ENCODE measurements at places on chromosomes 6 and 20. TPM values are rescaled to one million over a fixed set of nuclear protein-coding genes. Genes with fewer than 3 reads are reported as not detected.

DNA sequence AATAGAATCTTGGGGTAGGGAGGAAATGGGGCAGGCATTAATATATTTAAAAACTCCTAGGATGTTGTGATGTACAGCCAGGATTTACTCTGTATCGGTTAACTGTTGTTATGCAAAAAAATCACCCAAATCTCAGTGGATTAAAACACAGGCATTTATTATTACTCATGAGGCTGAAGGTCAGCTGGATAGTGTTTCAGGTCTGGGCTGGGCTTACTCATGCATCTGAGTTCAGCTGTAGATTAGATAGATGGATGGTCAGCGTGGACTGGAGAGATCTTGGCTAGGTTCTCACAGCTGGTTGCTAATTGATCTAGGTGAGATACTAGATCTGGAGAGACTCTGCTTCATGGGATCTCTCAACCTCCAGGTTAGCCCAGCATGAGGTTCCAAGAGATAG lies 131.4 kb downstream of the BTBD3 start:
- no peak for DNase-seq

DNA sequence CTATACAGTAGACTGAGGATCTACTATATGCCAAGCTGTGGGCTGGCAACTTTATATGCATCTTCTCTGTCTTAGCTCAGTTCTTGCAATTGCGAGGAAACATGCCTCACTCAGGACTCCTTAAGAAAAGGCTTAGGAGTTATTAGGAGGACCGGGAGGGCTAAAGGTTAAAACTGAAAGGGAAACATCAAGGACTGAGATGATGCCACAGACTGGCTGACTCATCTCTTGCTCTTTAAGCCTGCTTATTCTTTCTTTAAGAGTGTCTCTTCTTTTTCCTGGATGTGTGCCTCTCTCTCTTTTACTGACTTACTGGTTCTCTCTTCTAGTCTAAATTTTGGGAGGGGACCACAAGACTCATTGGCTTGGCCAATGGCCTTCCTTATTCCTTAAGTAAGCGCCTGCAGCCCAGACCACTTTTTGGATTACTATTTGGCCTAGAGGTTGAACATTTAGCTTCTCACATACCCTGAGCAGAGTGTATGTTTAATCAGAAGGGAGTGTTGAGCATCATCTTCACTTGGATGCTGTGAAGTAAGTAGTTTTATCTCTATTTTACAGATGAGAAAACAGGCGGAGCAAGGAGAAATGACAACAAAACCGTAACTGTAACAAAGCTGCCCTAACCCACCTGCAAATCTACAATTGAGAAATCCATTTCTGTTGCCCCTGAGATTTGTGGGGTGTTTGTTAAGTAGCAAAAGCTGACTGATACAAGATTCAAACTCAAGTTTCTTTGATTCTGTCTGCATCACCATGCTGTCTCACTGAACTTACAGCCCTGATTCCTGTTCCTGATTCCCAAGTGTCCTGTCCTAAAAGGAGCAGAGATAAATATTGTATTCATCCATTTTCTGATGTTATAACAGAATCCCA lies 7.2 kb upstream of the SDC4 start:
- peak; percentile 47 for DNase-seq

GRCh38 chr20:3014179-3014578 lies 29.2 kb upstream of the GNRH2 start:
- DNase-seq: no peak

DNA sequence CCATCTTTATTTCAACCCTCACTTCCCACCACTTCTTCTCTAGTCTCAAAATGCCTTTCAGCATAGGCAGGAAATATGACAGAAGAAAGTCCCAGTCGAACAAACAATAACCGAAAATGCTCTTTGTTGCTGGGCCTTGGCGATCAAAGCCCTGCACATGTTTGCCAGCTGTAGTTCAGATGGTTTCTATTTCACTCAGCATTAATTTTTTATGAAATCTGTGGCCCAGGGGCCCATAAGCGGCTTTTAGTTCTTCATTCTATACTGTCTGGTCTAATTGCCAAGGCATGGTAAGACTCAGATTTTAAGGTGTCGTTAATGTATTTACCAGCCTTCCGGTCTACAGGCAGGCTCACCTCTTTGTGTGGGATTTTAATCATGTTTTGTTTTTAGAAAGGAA lies 10.9 kb upstream of the F13A1 start:
- no peak for DNase-seq

- DNase-seq: no peak
These were observed 107.0 kb downstream of the TNFRSF21 start for GRCh38 chr6:47202644-47203205.

DNA sequence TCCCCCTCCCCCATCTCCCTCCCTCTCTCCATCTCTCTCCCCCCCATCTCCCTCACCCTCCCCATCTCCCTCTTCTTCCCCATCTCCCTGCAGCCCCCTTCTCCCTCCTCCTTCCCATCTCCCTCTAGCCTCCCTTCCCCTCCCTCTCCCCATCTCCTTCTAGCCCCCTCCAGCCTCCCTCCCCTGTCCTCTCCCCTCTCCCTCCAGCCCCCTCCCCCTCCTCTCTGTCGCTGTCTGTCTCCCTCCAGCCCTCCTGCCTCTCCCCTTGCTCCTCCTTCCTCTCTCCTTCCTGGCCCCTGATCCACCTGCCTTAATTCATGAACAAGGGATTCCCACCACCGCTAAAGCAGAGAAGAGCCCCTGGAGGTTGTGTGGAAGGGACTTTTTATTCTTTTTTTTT lies 26.9 kb upstream of the CHMP4B start:
- DNase-seq: no peak

DNA sequence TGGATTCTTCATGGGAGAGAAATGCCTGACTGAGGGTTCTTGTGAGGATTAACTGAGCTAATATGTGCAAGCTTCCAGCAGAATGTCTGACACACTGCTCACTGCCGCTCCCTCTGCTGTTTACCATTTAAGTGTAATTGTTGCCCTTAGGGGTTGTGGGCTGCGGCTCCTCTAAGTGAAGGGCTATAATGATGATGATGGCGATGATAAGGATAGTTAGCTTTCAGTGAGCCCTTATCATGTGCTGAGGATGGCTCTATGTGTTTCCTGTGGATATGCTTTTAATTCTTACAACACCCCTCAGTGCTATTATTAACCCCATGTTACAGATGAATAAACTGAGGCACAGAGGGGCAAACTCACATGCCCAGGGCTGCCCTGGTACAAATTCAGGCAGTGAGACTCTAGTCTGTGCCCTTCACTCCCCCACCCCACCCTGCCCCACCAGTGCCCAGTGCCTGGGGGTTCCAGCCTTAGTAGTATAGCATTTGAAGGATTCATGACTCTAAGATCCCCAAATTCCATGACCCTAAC lies 33.4 kb downstream of the TGM2 start:
- peak; percentile 66 for DNase-seq

DNA sequence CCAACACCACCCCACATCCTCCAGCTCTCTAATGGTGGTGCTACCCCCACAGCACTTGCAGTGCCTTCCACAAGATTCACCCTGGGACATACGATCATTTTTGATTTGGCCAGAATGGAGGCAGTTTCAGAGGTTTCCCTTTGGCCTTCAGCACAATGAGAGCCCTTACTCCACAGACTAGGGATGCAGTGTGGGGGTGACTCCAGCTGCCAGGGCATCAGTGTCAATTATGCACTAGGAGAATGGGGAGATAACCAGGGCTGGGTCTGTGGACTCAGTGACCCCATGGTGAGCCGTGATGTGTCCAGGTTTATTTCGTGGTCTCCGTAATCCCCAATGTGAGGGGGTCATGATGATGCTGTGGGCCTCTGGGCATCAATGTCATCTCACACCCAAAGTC lies 31.5 kb upstream of the MICB start:
- no peak for DNase-seq

- DNase-seq: peak; percentile 57
These were observed 14.2 kb downstream of the ARID1B start for GRCh38 chr6:156791320-156791850.

GRCh38 chr6:141451511-141452353 lies 681.0 kb upstream of the GJE1 start:
- peak; percentile 61 for DNase-seq

GRCh38 chr20:11186301-11187008 lies 512.7 kb upstream of the JAG1 start:
- peak; percentile 89 for DNase-seq

- no peak for DNase-seq
These were observed 47.6 kb downstream of the PPP1R3G start for GRCh38 chr6:5132731-5133130.

DNA sequence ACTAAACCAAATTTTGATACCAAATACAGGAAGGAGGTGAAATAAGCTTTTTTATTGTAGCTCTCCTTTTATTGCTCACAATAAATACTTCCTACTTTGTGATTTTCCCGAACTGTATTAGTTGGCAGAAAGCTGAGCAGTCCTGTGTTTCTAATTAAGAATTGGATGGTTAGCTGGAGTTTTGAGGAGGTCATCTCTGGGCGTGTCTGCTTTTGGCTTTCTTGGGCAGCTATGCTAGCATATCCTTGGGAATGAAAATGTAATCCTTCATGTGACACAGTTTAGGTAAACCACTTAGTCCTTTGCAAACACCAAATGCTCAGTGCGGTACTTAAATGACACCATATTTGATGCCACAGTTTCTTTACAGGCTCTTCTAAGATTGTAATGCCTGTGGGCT lies 67.5 kb downstream of the MTHFD1L start:
- DNase-seq: no peak

- no peak for DNase-seq
These were observed 471.3 kb downstream of the UTRN start for GRCh38 chr6:144756469-144756868.

DNA sequence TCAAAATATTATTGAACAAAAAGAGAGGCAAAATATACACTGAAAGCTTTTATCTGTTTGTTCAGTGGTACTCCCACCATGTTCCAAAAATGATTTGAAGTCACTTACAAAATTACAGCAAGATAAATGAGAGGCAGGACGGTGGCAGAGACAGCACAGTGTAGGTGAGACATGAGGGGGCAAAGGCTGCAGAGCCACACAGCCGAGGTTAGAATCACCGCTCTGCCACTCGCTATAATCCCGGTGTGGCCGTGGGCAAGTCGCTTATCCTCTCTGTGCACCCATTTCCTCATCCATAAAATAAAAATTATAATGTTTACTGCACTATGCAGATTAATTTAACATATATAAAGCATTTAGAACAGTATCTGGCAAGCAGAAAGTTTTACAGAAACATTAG lies 140.1 kb upstream of the BEND6 start:
- DNase-seq: no peak

GRCh38 chr6:159110013-159110412 lies 59.2 kb upstream of the FNDC1 start:
- peak; percentile 56 for DNase-seq

DNA sequence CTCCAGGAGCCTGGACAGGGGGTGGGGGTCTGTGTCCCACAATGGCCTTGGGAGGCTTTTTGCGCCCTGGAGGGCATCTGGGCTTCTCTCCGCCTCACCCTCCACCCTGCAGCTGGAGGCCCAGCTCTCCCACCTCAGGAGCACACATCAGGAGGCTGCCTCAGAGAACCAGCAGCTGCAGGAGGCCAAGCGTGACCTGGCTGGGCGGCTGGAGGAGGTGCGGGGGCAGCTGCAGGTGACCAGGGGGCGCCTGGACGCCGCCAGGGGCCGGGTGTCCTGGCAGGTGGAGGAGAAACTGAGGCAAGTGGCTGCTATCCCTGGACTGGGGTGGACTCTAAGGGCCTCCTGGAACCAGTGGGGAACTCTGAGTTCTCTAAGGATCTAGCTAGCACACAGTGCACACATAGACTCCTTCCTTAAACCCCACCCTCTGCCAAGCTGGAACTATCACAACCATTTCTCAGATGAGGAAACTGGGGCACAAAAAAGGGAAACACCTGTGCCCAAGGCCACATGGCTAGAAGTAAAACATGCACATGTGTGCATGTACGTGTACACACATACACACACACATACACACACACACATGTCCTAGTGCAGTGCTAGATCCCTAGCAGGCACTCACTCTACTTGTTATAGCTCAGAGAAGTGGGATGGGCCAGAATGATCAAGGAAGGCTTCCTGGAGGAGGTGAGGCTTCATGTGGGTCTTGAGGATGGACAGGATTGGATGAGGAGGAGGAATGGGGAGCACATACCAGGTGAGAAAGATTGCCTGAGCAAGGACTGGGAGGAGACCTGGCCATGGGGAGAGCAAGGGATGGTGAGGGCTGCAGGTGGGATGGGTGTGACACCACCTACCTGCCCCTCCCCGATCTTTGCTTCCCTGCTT lies 22.9 kb downstream of the RAB44 start:
- no peak for DNase-seq

DNA sequence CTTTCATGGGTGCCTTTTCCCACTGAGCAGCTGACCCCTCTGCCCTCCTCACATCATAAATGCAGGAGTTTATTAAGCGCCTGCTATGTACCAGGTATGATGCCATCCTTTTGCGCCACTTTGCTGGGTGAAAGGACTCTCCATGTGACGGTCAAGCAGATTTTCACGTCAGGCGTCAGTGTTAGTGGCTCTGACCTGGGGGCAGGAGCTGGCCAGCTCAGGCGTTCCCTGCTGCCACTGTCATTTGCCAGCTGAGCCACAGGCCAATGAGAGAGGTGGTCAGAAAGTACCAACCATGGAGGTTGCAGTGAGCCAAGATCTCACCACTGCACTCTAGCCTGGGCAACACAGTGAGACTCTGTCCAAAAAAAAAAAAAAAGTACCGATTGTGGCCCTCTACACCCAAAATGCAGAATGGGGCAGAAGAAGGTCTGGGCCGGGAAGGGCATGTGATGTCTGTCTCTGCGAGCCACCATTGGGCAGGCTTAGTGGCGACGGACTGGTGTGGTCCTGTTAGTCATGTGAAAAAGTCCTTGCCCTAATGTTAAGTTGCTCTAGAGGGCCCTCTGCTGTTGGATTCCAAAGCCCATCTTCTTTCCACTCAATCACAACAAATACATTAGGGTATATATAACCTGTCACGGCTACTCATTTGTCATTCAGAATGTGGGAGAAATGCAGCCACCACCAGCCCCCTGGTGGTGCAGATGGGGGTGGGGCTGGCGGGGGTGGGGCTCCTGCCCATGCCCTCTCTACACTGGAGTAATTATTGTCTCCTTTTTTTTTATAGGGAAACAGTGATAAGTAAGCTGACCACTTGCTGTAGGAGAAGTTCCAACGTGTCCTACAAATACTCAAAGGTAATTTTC lies 18.4 kb upstream of the SLC22A1 start:
- DNase-seq: no peak

DNA sequence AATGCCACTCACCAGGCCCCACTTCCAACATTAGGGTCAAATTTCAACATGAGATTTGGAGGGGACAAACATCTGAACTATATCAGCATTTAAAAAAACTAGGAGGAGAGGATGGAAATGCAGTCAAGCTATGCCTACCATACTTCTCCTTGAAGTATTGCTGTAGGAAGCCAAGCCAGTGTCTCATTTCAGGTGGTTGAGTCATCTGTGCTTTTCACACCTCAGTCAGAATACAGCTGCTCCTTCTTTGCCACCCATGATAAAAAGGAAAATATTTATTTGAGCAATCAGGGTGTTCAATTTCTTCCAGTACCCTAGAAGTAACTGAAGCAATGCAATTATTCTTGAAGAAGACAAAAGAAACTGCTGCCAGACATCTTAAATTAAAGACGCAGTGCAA lies 47.0 kb upstream of the EEF1E1 start:
- no peak for DNase-seq

SEMG1 gene
- polyA plus RNA-seq: not detected

RPL7L1 gene
- 65.9 TPM for polyA plus RNA-seq

ENPP1 gene
- polyA plus RNA-seq: 0.32 TPM

KCNK16 gene
- not detected for polyA plus RNA-seq

THEMIS gene
- not detected for polyA plus RNA-seq

ZNF391 gene
- 1.3 TPM for polyA plus RNA-seq

NHLRC1 gene
- polyA plus RNA-seq: 1.6 TPM

PROKR2 gene
- not detected for polyA plus RNA-seq

FRMD1 gene
- polyA plus RNA-seq: not detected

STMN3 gene
- polyA plus RNA-seq: 2.4 TPM
